Testis (tissue), 5 donors: ENCODE measurements at places on chromosomes 6 and 20. TPM values are rescaled to one million over a fixed set of nuclear protein-coding genes. Genes with fewer than 3 reads are reported as not detected.

The FOXF2 gene
- 4.7 TPM for total RNA-seq

The HMGN3 gene
- 134 TPM for total RNA-seq

The TBC1D22B gene
- 25.6 TPM for total RNA-seq

- no peak for DNase-seq
Measured at GRCh38 chr6:35411066-35411465, 41.1 kb upstream of the FANCE start.

The ZNF165 gene
- total RNA-seq, result 17.9 TPM

DNA sequence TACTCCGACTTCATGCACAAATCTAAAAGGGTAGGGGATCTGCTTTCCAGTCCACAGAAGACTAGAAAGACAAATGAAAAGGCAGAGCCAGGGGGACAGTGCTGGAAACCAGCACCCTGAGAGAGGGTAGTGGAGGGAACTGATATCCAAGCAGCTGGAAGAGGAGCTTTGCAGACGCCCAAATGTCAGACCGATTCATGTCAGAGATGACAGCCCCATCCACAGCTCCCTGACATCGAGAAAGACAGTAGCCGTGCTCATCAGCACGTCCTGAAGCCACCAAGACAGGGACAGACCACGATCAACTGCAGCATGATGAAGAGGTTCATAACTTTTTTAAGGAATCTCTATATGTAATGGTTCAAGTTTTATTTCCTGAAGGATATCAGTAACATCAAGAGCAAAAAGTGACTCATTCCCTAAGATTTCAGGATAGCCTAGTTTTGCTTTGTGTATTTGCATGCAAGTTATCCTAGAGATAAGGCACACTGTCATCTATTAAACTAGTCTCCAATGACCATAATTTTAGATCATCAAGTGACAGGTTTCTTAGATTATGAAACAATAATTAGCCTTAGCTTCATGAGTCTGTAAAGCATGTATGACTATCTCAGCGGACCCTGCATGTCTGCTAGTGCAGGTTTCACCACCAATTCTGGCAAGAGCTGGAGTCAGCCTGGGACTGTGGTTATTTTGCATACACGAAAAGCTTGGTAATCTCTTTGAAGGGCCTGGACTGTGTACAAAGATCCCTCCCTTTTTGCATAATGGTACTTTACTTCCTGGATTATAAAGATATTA is 43.0 kb downstream of the PRDM1 start:
- DNase-seq, result no peak

The THBD gene
- 65.0 TPM for total RNA-seq

DNA sequence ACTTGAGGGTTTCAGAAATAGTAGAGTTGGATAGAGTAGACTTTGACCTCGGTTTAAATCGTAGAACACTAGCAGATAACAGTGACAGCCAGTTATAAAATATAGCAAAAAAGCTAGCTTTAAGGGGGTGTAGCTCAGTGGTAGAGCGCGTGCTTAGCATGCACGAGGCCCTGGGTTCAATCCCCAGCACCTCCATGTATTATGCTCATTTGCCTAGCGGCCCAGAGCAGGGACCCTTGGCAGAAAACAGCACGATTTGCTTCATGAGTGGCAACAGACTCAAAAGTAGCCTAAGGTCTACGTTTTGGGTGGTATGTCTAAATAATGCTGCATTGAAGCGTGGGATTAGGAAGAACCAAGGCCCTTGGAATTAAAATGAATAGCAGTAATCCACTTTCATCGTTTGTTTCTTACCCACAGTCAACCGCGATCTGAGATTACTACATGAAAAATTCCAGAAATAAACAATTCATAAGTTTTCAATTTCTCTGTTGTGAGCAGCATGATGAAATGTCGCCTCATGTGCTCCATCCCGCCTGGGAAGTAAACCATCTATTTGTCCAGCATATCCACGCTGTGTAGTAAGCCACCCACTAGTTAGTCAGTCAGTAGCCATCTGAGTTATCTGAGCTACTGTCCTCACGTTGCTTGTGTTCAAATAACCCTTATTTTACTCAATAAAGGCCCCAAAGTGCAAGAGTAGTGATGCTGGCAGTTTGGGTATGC is 184.9 kb downstream of the GPX5 start:
- no peak for DNase-seq

The DZANK1 gene
- total RNA-seq, result 10.2 TPM

DNA sequence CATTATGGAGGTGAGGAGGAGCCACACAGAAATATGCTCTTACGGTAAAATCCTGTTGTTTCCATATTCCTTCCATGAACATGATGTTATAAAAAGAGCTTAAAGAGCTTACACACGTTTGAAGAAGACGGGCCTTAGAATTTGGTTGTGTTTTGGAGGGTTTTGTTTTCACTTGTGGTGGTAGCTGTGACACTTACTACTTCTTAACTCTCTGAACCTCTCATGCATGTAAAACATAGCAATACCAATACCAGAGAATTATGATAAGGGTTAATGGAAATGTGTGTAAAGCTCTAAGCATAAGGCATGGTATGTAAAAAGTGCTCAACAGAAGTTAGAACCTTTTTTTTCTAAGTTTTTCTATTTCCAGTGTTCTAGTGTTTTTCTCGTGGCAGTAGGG is 256.1 kb upstream of the KCNQ5 start:
- no peak for DNase-seq

The GJA10 gene
- total RNA-seq, result 0.19 TPM

GRCh38 chr20:31684153-31685015 is 38.3 kb downstream of the BCL2L1 start:
- no peak for DNase-seq

GRCh38 chr6:12386816-12387215 is 96.7 kb downstream of the EDN1 start:
- DNase-seq, result no peak

- no peak for DNase-seq
Measured at GRCh38 chr6:91020744-91021143, 433.9 kb upstream of the MAP3K7 start.
